Subcutaneous preadipocyte (primary cell): ENCODE measurements at places on chromosomes 6 and 20. TPM values are rescaled to one million over a fixed set of nuclear protein-coding genes. Genes with fewer than 3 reads are reported as not detected.

FAM162B gene
- total RNA-seq, result 0.73 and 3.7 TPM in 2 replicates

HNF4A gene
- not detected in 2 replicates for total RNA-seq

PEDS1 gene
- total RNA-seq, result 23.1 and 26.1 TPM in 2 replicates

TCP11 gene
- 0.37 and 0.59 TPM in 2 replicates for total RNA-seq

FAM229B gene
- total RNA-seq, result 4.5 and 5.1 TPM in 2 replicates

PROKR2 gene
- total RNA-seq, result not detected in 2 replicates

DPPA5 gene
- total RNA-seq, result not detected in 2 replicates

OARD1 gene
- total RNA-seq, result 4.8 and 6.3 TPM in 2 replicates

TRIM38 gene
- total RNA-seq, result 10.0 and 14.7 TPM in 2 replicates
